ENCODE measurements at places on chromosomes 16 and 17.

- no peak for DNase-seq
Measured at GRCh38 chr17:60082946-60083471, 4.3 kb upstream of the HEATR6 start.

DNA sequence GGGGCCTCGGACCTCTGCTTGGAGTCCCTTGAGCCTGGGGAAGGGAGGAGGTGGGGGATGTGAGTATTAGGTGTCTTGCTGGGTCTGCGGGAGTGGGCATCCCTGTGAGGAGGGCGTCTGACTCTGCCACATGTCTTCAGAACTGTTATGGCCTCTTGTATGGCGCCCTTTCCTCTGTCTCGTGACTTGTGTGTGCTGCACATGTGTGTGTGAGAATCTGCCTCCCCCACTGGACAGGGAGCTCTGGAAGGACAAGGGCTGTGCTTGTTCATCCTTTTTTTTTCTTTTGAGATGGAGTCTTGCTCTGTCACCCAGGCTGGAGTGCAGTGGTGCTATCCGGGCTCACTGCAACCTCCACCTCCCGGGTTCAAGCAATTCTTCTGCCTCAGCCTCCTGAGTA lies 33.4 kb downstream of the ARHGAP23 start:
- DNase-seq: no peak

- DNase-seq: no peak
Measured at GRCh38 chr17:12330456-12330855, 309.8 kb downstream of the MAP2K4 start.

- DNase-seq: no peak
Measured at GRCh38 chr16:86965840-86966550, 351.2 kb downstream of the C16orf95 start.

DNA sequence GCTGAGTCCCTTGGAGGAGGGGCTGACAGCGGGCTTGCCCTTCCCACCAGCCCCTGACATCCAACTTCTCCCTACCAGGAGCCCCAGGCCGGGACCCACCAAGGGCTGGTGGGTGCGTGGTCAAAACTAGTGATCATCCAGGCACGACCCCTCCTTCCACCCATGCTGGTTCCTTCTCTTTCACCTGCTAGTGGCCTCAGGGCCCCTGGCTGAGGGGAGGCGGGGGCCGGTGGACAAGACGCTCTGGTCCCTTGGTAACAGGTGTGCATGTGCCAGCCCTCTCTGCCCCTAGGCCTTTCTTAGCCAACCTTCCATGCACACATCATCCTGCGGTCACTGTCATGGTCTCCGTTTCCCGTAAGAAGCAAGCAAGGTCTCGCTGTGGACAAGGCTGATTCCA lies 8.4 kb downstream of the ZNF213 start:
- no peak for DNase-seq

DNA sequence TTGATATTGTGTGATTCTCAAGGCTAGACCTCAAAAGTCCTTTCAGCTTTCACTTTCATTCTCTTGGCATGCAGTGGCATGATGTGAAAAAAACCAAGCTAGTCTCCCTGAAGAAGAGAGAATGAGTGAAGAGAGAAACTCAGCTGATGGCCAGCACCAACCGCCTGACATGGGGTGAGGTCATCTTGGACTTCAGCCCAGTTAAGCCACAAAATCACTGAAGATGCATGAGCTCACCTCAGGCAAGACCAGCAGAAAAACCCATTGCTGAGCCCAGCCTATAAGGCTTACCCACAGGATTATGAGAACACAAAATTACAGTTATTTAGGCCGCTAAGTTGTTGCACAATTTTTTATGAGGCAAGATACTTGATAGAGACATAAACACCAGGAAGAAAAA lies 496.5 kb downstream of the TOX3 start:
- DNase-seq: no peak

DNA sequence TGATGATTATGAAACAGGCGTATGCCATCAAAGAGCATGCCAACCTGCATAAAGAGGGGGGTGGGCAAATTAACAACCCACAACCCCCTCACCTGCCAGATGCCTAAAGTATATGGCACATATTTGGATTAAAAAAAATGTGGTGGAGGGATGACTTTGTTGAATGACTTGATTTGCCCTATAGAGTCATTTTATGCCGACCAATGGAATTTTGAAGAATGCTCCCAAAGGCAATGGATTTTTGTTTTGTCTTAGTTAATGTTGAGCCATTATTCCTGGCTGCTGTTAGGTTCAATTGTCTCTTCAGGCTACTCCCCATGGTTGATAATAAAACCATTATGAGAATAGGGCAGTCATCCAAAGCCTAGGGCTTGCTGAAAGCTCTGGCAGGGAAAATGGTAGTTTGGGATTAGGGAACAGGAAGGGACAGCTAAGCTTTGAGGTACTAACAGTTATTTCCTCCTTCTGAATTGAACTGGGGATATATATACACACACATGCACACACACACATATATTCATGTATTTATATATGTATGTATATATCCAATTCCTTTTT lies 5.8 kb upstream of the CHCT1 start:
- DNase-seq: no peak

- no peak for DNase-seq
Measured at GRCh38 chr17:7282752-7283321, 1.3 kb downstream of the SLC2A4 start.
